A375 (cell line): ENCODE measurements at places on chromosomes 1 and 21. TPM values are rescaled to one million over a fixed set of nuclear protein-coding genes. Genes with fewer than 3 reads are reported as not detected.

Gene CYYR1
- total RNA-seq: 0.19 and 0.21 TPM in 2 replicates

Gene FCRL1
- not detected in 2 replicates for total RNA-seq

Gene SAMD11
- 4.6 and 7.6 TPM in 2 replicates for total RNA-seq

Gene AIM2
- total RNA-seq: 4.6 and 9.0 TPM in 2 replicates

Gene SUSD4
- total RNA-seq: 0.13 and 0.26 TPM in 2 replicates
